ENCODE measurements at places on chromosomes 1 and 21. TPM values are rescaled to one million over a fixed set of nuclear protein-coding genes. Genes with fewer than 3 reads are reported as not detected.

GRCh38 chr1:167190747-167191237, 29.9 kb upstream of the POU2F1 start:
- DNase-seq, result no peak

DNA sequence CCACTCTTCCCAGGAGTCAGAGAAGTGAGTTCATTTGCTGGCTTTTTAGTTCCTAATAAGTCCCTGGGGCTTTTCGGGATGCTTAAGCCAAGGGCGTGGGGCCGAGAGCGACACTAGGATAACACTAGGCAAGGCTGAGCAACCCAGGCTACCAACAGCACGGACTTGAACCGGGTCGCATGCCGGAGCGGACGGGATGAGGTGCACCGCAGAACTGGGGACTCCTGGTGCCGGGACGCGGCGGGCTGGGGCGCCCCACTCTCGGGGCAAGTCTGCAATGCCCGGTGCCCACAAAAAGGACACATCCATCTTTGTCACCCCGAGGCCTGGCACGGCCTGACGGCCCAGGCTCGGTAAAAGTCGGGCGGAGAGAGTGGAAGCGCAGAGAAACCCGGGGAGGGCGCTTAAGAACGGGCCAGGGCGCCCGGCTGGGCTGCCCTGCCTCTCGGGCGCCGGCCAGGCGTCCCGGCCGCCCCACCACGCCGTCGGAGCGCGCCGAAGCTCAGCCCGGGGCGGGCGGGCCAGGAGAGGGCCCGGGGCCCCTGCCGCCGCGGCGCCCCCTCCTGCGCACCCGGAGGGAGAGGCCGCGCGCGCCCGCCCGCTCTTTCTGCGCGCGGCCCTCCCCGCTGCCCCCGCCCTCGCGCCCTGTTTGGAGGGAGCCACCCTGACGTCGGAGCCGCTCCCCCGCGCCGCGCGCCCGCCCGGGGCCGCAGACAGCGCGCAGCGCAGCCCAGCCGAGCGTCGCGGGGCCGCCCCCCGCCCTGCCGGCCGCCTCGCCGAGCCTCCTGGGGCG, at the start of gene NBL1:
TSS of gene NBL1 (plus strand) at position 710 of the 793 bp plus-strand sequence. CDS start 10,720 bp downstream, outside the sequence.
- DNase-seq, result no peak

The IFI16 gene
- 51.7 TPM for total RNA-seq

DNA sequence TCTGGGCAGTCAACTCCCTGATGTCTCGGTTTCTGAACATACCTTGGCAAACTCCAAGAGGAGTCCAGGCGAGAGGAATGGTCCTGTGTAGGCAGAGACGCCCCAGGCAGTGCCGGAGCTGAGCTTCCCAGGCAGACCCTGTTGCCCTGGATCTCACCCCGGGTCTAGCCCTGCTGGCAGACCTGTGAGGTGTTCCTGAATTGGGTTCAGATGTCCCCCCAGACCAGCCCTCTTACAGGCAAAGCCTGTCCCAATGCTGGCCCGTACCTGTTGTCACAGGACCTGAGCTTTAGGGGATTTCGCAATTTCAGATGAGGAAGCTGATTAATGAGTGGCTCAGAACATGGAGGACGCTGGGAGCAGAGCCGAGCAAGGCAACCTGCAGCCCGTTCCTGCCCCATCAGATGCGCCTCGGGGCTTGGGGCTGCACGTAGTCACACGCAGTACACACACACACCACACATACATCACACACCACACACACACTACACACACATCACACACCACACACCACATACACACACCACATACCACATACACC, 38.5 kb upstream of the PDE9A start:
- peak; percentile 66 for DNase-seq

The CELA3B gene
- not detected for total RNA-seq

The ALX3 gene
- total RNA-seq, result 0.21 TPM

The SIM2 gene
- total RNA-seq, result 0.63 TPM

The PKLR gene
- not detected for total RNA-seq

GRCh38 chr1:92951141-92951582, 10.1 kb downstream of the DIPK1A start:
- DNase-seq, result no peak

The FASLG gene
- total RNA-seq, result 0.26 TPM

The LCE3E gene
- not detected for total RNA-seq

The LMX1A gene
- 0.42 TPM for total RNA-seq

DNA sequence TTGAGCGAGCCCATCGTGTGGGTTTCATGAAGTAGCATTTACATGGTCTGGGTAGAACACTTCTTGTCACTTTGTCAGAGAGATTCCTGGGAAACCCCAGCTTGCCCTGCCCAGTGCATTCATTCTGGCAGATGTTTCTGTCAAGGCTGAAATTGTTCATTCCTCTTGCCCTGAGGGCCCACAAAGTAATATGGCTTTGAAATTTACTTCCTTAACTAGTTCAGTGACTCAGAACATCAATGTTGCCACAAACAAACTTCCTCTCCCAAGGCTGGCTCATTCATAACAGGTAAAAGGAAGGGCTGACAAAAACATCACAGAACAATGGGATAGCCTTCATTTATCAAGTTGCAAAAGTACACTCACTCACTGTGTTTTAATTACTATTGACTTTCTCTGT, 5.0 kb upstream of the KIAA0040 start:
- no peak for DNase-seq

DNA sequence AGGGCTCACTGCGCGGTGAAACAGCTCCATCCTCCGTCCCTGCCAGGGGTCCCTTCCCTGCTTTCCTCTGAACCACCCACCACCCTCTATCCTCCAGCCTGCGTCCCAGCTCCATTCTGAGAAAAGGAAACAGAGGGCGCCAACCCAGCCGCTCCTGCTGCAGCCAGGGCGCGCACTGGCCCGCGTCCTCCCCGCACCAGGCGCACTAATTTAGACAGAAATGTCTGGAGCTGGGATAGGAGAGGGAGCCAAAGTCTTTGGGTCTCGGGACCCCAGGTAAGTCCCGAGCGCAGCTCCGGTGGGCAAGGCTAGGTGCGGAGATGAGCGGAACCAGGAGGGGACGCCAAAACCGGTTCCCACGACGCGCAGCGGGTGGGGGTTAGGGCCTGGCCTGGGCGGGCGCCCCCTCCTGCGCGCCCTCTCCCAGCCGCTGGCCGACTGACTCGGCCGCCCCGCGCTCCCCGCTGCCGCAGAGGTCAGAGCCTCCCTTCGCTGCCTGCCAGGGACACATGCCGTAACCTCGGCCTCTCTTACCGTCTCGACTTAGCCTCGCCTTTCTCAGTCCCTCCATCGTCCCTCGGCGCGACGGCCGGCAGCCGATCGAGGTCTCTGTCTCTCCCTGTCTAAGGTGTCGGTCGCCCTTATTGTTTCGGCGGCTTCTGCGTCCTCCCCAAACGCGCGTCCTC, 2.0 kb downstream of the CAMK2N1 start:
- DNase-seq, result no peak

The CCDC30 gene
- total RNA-seq, result 7.2 TPM

GRCh38 chr1:193884848-193885558, 698.6 kb upstream of the B3GALT2 start:
- DNase-seq, result no peak

- DNase-seq, result no peak
Measured at GRCh38 chr1:93905734-93906133, 3.5 kb downstream of the GCLM start.

GRCh38 chr1:114134518-114134917, 19.2 kb downstream of the SYT6 start:
- no peak for DNase-seq
